ENCODE measurements at places on chromosomes 11 and 22.

GRCh38 chr11:8545698-8546366, 48.2 kb downstream of the STK33 start:
- no peak for DNase-seq

DNA sequence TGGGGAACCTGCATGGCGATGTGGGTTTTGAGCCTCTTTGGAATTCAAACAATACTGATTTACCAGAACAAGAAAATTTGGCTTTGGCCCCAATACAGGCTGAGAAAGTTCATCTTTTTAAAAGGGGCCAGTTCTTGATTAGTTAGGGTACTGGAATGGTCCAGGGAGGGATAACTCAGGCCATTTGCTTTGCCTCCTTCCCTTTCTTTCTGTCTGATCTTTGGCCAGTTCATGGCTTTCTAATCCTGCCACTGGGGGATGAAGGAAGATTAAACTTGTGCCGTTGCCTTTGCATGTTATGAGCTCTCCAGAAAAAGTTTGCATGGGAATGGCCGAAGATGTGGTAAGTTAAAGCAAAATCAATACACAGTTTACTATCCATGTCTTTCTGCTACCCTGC, 78.4 kb downstream of the ADAMTS15 start:
- no peak for DNase-seq

GRCh38 chr11:12950670-12951069, 58.4 kb upstream of the RASSF10 start:
- no peak for DNase-seq

DNA sequence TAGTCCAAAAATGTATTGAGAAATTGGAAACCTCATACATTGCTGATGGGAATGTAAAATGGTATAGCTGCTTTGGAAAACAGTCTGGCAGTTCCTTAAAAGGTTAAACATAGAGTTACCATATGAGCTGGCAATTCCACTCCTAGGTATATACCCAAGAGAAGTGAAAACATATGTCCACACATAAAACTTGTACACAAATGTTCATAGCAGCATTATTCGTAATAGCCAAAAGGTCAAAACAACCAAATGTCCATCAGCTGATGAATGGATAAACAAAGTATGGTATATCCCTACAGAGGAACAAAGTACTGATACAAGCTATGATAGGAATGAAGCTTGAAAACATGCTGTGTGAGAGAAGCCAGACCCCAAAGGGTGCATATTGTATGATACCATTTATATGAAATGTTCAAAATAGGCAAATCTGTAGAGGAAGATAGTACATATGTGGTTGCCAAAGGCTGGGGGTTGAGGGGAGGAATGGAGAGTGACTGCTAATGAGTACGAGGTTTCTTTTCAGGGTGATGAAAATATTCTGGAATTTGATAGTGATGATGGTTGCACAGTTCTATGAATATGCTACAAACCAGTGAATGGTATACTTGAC, 85.8 kb downstream of the ZBTB16 start:
- DNase-seq = no peak

DNA sequence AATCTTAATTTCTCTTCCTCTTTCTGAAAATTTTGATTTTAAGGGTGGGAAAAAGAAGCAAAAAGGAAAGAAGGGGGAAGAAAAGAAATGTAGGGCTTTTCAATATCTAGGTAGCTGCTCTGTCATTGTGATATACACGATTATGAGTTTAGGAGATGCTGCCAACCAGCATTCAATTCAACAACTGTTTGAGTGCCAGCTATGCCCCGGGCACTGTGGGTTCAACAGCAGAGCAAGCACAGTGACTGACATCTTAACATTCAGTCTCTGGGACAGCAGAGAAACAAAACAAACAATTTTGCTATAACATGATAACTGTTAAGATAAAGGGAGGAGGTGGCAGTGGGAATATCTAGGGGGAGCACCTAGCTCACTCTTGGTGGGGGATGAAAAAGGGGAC, 91.6 kb downstream of the DBX1 start:
- DNase-seq = no peak

DNA sequence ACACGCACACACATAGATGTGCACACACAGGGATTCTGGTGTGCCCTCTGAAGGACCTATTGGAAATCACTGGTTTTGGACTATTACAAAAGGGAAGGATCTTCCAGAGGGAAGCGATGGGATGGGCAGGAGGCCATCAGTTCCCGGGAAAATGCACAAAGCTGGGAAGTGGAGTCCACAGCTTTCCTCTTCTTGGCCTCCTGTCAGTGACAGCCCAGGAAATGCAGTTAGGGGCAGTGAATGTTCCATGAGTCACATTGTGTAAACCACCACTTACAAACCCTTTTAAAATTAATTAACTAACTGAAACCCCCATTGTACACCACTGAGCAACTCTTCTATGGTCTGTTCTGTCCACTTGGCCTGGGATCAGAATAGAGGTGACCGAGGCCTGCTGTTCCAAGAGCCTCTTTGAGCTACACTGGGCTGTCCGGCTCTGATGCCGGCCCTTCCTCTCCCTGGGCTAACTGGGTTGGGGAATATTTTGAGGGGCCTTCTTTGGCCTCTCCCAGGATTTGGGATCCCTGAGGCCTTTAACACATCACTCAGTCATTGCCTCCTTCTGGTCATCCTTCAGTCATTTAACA, 137.7 kb downstream of the FEZ1 start:
- no peak for DNase-seq

GRCh38 chr11:124884869-124885479, 12.7 kb downstream of the ROBO4 start:
- DNase-seq = no peak

DNA sequence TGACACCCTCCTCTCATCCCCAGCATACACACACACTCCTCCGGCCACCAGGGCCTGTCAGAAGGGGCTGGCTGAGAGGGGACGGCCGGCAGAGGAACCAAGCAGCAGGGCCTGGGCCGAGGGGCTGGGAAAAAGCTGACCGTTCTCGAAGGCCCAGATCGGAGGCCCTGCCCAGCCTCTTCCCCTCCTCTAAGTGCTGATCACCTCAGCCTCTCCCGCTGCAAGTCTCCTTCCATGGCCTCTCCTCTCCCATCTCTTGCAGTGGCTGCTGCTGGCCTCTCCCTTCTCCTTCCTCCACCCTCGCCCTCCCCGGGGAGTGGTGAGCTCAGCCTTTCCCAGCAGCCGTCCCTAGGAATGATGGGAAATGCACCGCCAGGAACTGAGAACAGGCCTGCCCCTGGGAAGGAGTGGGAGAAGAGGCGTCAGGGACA, 39.6 kb downstream of the ARRB1 start:
- no peak for DNase-seq

- no peak for DNase-seq
Observed at GRCh38 chr11:9951807-9952206, 287.9 kb downstream of the SWAP70 start.

DNA sequence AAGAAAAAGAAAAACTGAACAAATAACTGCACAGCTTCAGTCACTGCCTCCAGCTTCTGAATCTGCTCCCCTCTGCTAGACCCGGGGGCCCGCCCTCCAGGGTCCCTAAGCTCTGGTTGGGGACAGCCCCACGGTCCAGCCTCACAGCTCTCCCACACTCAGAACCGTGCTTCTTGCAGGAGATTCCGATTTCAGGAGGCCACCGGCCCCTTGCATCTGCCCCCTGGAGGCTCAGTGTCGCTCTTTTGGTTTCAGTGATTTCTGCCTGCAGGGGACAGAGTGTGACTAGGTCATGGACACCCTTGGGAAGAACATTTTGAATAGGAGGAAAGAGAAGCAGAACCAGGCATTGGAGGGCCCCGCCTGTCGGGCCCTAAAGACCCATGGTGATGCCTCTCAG, 23.1 kb upstream of the RPS3 start:
- no peak for DNase-seq
